CD4-positive, alpha-beta T cell treated with Interleukin-12 subunit alpha and Interleukin-12 subunit beta, for 1 hour (primary cell): ENCODE measurements at places on chromosomes 7 and 10.
A peak's percentile ranks its signal among the peaks of the same experiment; 100 is the strongest.

- no peak for DNase-seq
These were observed 21.8 kb downstream of the AUTS2 start for GRCh38 chr7:69620063-69620462.

GRCh38 chr7:100163006-100163531, 4.5 kb upstream of the TRAPPC14 start:
- peak; percentile 26 for DNase-seq

GRCh38 chr10:70234668-70235447, 1.6 kb upstream of the PPA1 start:
- DNase-seq: no peak

DNA sequence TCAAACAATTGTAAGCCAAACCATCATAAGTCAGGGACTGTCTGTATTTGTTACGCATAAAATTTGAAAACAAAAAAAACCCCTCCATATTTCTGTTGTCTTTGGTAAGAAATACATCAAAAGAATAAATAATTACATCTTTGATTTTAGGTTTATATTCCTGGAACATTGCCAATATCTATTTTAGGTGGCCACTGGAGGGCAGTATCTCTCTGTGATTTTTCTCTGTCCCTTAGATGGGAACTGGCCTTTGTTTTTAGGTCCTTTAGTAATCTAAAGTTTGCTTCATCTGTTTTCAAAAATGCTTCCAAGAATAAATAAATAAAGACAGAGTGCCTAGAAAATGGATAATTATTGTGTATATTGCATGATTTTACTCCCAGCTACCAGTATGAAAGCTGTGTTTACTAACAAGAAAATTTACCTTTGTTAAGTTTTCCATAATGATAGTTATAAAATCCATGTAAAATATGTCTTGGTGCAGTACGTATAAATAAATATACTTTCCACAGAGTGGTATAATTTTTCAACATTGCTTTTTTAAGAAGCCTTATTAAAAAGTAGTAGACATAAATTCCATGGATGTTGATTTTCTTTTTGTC, 64.2 kb downstream of the PHYHIPL start:
- no peak for DNase-seq

GRCh38 chr7:151440799-151441445, 981 bp upstream of the CRYGN start:
- no peak for DNase-seq

DNA sequence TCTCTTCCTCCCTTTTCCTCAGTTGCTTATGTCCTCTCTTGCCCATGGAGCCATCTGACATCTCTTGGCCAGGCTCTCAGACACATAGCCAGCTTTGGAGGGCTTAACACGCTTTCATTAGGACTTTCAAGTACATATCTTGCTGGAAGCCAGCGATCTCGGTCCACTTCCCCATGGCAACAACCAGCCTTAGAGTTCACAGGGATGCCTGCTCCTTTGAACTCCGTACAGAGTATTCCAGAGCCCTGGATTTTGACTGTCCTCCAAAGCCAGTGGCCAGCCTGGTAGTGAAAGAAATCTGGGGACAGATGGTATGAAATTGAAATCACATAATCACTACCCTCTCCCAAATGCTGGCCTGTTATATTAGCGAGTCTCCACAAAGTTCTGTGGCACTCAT, 370.5 kb upstream of the NPVF start:
- DNase-seq: no peak

DNA sequence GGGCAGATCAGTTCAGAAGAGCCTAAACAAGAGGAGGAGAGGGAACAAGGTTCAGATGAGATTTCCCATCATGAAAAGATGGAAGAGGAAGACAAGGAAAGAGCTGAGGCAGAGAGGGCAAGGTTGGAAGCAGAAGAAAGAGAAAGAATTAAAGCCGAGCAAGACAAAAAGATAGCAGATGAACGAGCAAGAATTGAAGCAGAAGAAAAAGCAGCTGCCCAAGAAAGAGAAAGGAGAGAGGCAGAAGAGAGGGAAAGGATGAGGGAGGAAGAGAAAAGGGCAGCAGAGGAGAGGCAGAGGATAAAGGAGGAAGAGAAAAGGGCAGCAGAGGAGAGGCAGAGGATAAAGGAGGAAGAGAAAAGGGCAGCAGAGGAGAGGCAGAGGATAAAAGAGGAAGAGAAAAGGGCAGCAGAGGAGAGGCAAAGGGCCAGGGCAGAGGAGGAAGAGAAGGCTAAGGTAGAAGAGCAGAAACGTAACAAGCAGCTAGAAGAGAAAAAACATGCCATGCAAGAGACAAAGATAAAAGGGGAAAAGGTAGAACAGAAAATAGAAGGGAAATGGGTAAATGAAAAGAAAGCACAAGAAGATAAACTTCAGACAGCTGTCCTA, 52.7 kb upstream of the AGBL3 start:
- DNase-seq: no peak

- no peak for DNase-seq
These were observed 2.4 kb downstream of the PURB start for GRCh38 chr7:44882899-44883298.

DNA sequence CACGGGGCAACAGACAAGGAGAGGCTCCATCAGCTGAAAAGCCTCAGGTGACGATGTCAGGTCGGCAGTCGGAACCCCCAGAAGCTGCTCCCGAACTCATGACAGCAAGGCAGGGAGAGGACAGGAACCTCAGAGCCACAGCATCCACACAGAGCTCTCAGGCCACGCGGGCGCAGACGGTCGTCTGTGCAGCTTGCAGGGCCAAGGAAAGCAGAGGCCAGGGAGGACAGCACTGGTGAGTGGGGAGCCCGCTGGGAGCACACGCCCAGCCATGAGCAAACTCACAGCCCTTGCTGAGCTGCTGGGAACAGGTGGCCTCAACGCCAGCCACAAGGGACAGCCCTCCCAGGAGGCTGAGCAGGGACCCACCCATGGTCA, 138.9 kb downstream of the MAD1L1 start:
- no peak for DNase-seq

- no peak for DNase-seq
These were observed 487.7 kb downstream of the TYW1 start for GRCh38 chr7:67484244-67484751.

DNA sequence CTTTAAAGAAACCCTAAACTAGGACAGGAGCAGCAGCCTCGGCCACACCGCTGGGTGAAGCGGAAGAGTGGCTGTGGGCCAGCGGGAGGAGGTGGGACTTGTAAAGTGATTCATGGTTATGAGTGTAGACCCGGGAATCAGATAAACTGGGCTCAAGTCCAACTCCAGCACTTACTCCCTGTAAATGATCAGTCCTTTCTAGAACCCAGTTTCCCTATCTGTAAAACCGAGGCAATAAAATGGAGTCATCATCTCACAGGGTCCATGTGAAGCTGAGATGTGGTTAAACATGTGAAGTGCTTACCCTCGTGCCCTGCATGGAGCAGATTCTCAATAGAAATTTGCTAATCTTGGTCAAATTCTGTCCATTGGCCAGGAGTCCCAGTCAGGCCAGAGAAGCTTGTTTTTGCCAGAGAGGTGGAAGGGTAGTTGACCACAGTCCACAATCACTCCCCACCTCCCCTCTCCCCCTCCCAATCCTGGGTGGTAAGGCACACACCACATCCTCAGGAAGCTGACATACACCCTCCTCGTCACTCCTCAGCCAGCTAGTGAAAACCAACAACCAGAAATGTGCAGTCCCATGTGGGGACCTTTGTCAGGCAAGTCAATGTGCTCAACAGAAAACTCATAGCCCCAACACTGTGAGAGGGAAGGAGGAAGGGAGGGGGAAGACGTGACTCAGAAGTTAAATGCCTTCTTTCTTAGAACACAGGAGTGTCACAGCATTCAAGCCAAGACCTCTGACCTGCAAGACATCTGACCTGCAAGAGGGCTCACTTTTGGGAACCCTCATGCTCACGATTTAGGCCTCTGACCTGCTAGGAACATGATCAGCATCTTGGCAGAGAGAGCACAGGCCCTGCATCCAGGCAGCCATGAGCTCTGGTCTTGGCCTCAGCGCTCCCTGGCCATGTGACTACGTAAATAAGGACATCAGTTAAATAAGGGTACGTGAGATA, 145.1 kb downstream of the PLXNA4 start:
- DNase-seq: peak; percentile 65
